ENCODE measurements at places on chromosomes 4 and X.

DNA sequence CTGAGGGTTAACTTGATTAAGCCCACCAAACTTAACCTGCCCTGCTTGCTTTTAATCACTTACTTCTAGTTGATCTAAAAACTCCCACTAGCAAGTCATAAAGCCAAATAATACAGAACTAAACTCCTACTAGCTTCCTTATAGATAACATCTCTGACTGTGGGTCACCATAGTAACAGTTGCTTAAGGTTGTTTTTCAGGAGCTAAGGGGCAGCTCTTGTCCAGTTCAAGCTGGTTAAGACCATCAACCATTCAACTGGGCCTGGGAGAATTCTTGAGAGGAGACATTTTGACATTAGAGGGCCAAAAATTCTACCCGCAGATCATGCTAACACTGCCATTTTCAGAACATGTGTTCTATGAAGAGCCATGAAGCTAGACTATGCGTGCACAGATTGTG lies 67.0 kb downstream of the UCHL1 start:
- DNase-seq, result peak; percentile 44

DNA sequence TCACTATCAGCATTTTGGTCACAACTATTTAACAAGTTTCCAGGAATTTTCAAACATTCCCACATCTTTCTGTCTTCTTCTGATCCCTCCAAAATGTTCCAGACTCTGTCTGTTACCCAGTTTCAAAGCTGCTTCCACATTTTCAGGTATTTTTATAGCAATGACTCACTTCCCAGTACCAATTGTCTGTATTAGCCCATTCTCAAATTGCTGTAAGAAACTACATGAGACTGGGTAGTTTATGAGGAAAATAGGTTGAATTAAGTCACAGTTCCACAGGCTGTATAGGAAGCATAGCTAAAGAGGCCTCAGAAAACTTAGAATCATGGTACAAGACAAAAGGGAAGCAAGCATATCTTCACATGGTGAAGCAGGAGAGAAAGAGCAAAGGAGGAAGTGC lies 475.0 kb upstream of the PCDH7 start:
- no peak for DNase-seq

GRCh38 chr4:37447886-37448285 lies 203.3 kb downstream of the NWD2 start:
- DNase-seq, result no peak

GRCh38 chr4:148435654-148436406 lies 6.4 kb downstream of the NR3C2 start:
- no peak for DNase-seq

DNA sequence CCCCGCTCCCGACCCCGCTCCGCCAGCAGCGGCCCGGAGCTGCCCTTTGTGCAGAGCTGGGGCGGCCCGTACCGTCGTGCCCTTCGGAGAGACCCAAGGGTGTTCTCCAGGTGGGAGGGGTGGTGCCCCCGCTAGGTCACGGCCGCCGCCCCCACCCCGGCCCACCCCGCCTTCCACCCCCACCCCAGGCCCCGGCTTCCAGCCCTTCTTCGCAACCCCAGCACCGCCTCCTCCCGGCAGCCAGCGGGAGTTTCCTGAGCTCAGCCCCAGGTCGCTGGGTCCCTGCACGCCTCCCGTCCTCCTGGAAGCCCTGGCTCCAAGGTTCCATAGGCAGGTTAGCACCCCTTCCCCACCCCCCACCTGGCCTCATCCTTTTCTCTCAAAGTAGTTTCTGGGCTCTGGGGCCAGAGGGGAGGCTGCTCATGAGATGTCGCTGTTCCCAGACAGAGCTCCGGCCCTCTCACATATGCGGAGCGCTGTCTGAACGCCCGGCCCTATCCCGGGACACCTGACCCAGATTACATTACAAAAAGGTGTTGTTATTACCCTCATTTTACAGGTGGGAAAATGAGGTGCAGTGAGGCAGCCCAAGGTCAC lies 25.2 kb upstream of the FGFR3 start:
- peak; percentile 70 for DNase-seq

- DNase-seq, result peak; percentile 50
Measured at GRCh38 chrX:80578517-80579105, 158.4 kb downstream of the TENT5D start.

DNA sequence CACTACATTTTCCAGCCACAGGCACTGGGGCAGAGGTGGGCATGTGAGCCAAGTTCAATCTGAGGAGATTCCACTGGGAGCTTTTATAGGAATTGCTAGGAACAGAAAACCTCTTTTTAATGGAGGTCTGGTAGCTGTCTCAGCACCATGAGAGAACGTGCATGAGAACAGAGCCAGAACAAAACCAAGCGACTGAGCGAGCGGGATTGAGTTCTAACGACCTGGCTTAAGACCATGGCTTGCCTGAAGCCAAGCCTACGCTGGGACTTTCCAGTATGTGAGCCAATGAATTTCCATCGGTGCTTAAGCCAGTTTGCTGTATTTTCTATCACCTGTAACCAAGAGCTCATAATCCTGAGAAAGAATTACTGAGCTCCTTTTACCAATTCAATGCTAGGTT lies 183.7 kb downstream of the NR3C2 start:
- no peak for DNase-seq

DNA sequence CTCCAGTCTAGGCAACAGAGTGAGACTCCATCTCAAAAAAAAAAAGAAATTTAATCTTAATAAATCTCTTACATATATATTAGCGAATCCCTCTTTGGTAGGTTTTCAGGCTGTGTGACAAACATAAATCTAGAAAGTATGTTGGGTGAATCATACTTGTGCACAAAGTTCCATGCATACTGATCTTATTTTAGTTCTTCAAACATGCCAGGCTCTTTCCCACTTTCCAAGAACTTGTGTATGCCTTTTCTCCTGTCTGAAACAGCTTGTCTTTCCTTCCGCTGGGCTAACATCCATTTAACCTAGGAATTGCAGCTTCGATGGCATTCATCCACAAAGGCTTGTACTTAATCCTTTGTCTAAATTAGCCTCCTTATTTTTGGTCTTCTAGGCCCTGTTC lies 156.6 kb upstream of the CASK start:
- DNase-seq, result no peak

GRCh38 chrX:8689473-8689872 lies 42.5 kb downstream of the ANOS1 start:
- DNase-seq, result no peak
